Calu3 (cell line): ENCODE measurements at places on chromosomes 3 and 15. TPM values are rescaled to one million over a fixed set of nuclear protein-coding genes. Genes with fewer than 3 reads are reported as not detected.

DNA sequence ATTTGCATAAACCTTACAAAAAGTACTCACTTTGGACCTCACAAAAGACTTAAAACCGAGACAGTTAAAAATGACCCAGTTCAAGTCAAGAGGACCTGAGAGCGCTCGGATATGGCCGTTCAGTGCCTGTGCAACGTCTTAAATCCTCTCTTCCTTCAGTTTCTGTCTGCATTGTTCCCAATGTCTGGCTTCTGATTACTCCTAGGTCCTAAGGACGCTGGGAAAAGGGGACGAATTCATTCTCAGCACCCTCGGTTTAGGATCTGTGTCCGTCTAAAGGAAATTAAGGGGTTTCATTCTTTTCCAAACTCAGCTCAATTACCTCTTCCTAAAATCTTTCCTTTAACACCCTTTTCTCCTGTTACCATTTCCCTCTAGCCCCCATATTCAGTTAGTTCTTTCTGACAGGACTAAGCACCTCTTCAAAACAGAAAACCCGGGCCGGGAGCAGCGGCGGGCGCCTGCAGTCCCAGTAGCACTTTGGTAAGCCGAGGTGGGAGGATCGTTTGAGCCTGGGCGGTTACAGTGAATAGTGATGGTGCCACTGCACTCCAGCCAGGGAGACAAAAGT, 970 bp downstream of the DPPA4 start:
- no peak for DNase-seq

- DNase-seq = no peak
Observed at GRCh38 chr3:23128655-23129054, 74.5 kb upstream of the UBE2E2 start.

- DNase-seq = no peak
Observed at GRCh38 chr3:144270100-144270499, 298.5 kb downstream of the DIPK2A start.

GRCh38 chr3:186413615-186414415, 51.8 kb upstream of the DGKG start:
- DNase-seq = peak; percentile 59

DNA sequence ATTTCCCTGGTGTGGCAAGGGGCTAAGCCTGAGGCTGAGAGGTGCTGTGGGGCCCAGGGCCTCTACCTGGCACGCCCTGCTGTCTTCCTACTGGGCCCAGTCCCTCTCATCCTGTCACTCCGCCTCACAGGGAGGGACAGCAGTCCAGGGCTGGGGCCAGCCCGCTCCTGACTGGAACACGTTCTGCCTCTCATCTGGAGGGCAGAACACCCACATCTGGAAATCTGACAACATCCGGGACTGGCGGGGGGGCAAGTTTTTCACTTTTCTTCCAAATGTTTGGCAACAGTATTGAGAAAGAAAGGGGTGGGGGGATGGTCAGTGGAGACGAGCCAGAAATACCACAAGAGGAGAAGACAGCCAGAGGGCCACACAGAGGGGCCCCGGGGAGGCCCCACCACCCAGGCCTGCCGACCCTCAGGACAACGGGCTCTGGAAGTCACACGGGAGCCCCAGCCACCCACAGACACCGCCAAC, 1.8 kb upstream of the MYL3 start:
- DNase-seq = no peak

The FGD5 gene
- not detected in 2 replicates for total RNA-seq

The RBP2 gene
- not detected in 2 replicates for total RNA-seq

The IL17RD gene
- total RNA-seq = 2.0 and 2.2 TPM in 2 replicates
